MCF 10A (cell line): ENCODE measurements at places on chromosomes 6 and 20.

GRCh38 chr20:21615617-21616080 is 89.8 kb upstream of the PAX1 start:
- peak; percentile 61 for DNase-seq

- peak; percentile 33 for DNase-seq
Measured at GRCh38 chr6:106446287-106446885, 85.9 kb downstream of the CRYBG1 start.

DNA sequence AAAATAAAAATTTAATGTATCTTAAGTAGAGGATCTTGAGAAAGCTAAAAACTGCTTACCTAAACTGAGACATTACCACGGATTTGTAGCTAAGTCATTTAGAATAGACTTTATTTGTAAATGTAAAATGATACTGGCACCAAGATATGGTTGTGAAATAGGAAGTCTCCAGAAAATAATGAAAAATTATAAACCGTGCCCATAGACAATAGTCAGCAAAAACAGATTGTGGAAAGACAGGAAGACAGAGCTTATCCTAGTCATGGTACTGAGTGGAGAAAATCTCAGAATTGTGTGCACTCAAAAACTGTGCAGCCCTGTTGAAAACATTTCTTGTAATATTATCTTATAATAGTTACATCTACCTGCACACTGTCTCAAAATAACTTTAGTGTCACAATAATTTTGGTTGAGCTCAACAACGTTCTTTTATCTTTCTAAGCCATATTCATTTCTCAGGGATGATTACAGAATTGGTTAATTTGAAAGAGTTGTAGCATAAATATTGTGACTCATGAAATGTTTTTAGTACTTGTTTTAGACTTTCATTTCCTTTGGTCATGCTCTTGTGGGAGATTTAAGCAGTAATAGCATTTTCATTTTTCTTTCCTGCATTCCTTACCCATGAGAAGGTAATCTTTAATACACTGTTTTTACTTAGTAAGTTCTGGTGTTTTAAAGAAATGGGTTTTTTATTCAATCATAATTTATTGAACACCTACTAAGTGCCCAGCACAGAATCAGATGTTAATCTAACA is 174.5 kb downstream of the SOX4 start:
- peak; percentile 40 for DNase-seq

- peak; percentile 29 for DNase-seq
Measured at GRCh38 chr6:109799664-109800063, 108.6 kb downstream of the FIG4 start.
